Stimulated activated CD4-positive, alpha-beta T cell treated with anti-CD3 and anti-CD28 coated beads, TNF-alpha, amount 100 ng/mL, for 24 hours (primary cell): ENCODE measurements at places on chromosomes 11 and 22.

DNA sequence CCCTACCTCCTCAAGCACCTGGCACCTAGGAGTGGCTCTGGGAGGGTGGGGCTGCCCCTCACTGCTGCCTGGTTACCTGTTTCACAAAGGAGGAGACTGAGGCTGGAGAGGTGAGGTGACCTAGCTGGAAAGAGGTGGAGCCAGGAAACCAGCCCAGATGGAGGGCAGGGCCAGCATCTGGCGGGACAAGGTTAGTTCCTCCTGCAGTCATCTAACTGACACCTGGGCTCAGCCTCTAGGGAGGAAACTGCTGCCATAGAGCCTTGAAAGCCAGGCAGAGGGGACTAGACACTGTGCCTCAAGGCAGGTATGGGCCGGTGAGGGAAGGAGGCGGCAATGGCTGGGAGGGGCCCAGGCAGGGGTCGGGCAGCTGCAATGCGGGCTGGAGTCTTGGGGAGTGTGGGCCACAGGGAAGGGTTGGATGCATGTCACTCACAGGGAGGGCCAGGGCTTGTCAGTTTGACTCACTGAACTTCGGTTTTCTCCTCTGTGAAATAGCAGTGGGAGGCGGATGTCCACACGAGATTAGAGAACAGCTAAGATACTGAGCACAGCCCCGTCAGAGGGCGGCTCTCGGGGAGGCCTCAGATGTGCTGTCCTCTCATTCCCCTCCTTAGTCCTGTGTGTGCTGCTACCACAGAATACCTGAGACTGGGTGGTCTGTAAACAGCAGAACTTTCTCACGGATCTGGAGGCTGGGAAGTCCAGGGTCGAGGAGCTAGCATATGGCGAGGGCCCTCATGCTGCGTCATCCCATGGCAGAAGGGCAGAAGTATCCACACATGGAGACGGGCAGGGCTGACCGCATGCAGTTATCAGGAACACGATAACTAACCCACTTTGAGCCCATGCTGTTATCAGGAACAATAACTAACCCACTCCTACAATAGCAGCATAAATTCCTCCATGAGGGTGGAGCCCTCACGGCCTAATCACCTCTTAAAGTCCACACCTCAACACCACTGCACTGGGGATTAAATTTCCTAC is 16.1 kb downstream of the MGAT3 start:
- no peak for DNase-seq

DNA sequence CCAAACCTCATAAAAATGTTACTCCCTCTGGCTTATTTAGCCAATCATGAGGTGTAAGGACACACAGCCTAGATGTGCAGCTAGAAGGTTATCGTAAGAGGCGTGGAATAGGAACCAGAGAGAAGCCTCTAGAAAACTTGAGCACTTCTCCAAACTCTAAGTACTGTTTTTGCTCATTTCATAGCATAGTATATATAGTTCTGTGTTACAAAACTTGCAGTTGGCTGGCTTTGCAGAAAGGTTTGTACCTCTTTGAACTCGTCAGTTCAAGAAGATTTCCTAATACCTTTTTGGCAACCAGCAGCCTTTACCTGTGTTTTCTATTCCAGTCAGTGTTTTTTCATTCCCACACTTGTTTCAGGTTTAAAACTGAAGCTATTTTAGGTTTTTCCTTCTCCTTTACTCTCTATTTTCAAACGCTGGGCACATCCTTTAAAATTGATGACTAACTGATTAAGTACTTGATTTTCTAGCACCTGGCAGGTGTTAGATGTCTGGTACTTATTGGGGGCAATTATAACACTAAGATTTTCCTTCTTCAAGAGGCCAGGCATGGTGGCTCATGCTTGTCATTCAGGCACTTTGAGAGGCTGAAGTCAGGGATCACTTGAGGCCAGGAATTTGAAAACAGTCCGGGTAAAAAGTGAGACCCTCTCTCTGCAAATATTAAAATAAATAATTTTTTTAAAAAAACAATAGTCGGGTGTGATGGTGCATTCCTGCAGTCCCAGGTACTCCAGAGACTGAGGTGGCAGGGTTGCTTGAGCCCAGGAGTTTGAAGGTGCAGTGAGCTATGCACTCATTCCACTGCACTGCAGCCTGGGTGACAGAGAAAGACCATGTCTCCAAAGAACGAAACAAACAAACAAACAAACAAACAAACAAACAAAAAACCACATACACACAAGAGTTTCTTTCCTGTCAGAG is 125.2 kb downstream of the LRRC4C start:
- no peak for DNase-seq

GRCh38 chr11:70680781-70681281 is 282.5 kb downstream of the CTTN start:
- DNase-seq = no peak

- DNase-seq = no peak
Observed at GRCh38 chr11:75276686-75277085, 36.1 kb downstream of the TPBGL start.

- no peak for DNase-seq
Observed at GRCh38 chr22:35838855-35839576, 121.3 kb downstream of the APOL5 start.

GRCh38 chr11:125624756-125625213 is at the start of gene CHEK1:
TSS of gene CHEK1 (plus strand) at chr11:125625163. CDS start at chr11:125626769, 1,606 bp downstream.
- DNase-seq = no peak

DNA sequence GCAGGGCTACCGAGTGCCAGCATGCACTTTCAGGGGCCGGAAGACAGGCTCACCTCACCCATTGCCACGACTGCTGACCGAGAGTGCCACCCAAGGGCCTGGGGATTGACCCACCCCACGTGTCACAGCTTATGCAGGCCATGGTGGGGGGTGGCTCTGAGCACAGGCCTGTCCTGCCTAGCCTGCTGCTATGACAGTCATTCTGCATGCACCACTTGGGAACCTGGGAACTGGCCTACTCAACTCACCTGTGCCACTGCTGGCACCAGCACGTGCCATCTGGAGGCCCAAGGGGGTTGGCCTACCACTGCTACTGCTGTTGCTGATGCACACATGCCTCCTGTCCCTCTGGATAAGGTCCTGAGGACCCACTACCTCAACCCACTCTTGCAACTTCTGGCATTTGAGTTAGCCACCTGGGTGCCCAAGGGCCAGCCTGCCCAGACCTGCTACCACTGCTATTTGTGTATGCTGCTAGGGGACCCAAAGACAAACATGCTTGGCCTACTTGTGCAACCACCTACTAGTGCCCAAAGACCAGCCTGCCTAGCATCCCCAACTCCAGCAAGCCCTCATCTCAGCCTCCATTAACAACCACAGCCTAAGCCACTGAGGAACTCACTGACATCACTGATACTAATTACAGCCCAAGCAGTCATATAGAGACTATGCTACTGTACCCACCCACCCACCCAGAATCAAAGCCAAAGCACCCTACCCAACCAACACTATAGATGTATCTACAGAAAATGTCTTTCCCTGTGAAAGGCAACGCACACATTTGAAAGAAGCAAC is 59.0 kb upstream of the NARS2 start:
- no peak for DNase-seq

DNA sequence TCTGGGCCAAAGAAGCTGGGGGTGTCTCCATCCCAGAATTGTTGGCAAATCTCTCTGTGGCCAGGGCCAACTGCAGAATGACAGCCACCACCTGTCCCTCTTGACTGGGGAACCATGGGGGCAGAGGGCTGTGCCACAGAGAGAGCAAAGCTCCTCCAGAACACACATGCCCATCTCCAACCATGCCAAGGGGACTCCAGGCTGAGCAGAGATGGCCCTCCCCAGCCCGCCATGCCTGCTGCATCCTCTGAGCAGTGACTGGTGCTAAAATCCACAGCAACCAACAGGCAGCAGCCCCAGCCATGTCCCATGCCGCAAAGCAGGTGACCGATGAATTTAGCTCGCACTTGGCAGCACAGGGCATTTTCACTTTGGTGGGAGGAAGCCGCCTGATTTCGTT is 45.0 kb downstream of the LARGE1 start:
- no peak for DNase-seq

DNA sequence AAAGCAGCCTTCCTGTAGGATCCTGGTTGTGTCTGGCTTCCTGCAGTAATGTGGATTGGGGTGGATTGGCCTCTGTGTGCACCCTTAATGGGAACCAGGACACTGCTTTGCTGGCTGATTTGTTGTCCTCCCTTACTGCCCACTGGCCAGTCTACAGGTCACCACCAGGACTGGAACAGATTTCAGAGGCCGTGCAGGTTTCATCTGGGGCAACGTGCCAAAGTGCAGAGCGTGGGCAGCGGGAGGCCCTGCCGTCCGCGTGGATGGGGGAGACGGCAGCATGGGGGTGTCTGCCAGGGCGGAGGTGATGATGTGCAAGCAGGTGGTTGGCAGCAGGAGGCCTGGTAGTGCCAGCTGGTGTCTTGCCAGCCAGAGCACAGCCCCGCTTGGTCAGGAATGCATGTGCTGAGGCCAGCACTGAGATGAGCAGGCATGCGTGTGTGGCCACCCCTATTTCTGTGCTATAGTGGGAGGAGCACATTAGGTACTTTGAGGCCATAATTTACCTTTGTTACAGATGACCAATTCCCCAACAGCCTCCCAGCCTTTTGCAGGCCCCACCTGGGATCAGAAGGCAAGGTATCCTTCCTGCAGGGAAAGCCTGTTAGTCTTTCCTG is 24.3 kb downstream of the BCR start:
- DNase-seq = no peak
